ENCODE measurements at places on chromosomes 6 and 20.

DNA sequence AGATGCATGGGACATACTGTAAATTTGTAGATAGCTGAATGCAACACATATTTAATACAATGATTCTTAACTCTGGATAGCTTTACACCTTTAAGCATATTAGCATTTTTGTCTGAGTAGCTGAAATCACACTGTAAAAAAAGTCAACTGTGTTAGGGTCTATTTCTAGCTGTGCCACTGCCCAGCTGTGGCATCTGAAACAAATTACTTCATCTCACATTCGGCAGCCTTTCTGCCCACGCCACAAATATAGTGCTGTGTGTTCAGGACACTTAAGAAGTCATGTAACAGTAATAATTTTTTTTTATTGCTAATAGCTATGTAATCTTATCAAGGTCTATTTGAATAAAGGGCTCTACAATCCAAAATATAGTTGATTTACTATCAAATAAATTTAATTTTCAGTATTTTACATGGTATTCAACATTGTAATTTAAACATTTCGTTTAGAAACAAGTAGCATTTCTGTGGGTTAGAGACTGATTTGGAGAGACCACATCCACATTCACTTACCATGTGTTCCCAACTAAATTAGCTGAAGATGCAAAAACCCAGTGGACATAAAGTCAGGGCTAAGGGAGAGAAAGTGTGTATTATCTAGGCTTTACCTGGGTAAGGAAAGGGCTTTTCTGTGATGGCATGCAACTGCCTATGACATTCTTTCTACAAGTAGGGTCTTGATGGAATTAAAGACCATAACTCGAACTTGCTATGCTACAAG lies 276.7 kb downstream of the PLCB1 start:
- no peak for DNase-seq

GRCh38 chr20:51894619-51895018 lies 92.3 kb upstream of the SALL4 start:
- DNase-seq = no peak

DNA sequence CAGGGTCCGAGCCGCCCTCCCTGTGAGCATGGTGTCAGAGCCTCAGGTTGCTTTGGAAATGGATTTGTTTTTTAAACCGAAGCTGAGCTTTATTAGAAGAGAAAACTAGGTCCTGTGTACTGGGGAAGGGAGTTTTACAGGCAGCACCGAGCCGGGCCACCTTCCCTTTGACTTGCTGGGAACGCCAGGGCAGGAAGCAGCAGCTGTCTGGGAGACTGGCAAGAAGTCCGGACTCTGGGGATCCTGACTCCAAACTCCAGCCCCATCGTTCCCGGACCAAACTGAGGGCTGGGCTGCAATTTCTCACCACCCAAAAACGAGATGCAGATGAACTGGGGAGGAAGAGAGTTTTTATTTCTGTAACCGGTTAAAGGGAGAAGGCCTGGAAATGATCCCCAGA lies 214.9 kb upstream of the KCNG1 start:
- no peak for DNase-seq

GRCh38 chr6:116572162-116572561 lies 858 bp downstream of the RWDD1 start:
- DNase-seq = no peak

- DNase-seq = no peak
Measured at GRCh38 chr6:65707126-65707826, at the start of gene EYS. EYS (minus strand) TSS chr6:65707226; CDS start chr6:65495410, 211,816 bp downstream.

DNA sequence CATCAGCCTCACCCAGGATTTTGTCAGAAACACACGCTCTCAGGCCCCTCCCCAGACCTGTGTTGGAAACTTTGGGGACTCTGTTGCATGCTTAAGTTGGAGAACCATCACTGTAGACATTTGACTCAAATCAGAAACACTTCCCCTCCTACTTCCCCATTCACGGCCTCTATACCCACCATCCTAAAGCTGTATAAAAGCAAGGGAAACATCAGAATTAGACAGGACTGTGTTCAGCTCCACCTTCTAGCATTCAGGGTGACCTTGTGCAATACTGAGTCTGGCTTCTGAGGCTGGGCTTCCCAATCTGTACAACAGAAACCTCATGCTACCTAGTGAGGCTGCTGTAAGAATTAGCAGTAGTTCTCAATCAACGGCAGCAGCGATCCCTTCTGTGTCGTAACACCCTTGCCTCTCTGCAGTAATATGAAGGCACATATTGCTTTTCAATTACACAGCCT lies 252.3 kb downstream of the LY86 start:
- DNase-seq = no peak
